HFFc6 (cell line): ENCODE measurements at places on chromosomes 2 and 18.

DNA sequence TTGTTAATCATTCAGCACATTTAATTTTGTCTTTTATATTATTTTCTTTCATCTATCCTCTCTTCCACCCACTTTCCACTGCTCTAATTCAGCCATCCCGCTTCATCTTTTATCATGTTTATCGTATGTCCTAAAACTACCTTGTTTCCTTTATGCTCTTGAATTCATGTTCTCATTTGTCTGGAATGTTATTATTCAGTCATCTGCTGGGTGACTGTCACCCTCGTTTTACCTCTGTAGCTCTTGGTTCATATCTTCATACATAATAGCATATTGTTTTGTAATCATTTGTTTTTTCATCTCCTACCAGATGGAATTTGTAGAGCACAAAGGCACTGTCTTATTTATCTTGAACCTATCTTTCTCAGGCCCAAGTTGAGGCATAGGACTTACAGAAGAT lies 37.0 kb downstream of the SMCHD1 start:
- DNase-seq: no peak

DNA sequence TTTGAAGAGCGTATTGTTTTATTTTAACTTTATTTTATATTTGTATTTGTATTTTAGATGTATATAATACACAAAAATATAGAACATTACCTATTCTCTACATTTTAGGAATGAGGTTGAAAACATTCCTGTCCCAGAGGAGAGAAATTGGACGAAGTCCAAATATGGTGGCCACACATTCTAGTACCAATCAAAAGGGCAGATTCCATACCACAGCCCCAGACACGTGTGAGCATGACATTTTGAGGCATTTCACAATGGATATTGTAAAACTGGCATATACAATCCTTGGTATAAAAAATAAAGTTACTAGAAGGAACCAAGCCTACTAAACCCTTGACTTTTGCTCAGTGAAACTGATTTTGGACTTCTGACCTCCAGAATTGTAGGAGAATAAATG lies 50.6 kb downstream of the C2orf76 start:
- no peak for DNase-seq

DNA sequence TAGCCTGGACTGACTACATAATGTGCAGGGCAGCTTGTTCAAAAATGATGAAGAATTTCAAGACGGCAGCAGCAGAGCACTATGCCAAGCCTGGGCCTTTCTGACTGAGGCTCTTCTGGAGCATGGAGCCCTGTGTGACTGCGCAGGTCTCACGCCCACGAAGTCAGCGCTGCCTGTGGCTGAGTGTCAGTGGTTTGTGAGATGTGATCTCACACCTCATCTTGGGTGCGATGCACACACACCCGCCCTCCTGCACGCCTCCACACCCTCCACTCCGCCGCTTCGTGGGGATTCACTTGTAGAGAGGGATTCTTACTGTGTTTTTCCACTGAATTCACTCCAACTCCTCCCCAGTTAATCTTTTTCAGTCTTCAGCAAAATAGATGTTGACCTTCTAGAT lies 103.9 kb downstream of the VIT start:
- no peak for DNase-seq

GRCh38 chr2:237202288-237203030 lies 116.8 kb downstream of the COPS8 start:
- DNase-seq: no peak

DNA sequence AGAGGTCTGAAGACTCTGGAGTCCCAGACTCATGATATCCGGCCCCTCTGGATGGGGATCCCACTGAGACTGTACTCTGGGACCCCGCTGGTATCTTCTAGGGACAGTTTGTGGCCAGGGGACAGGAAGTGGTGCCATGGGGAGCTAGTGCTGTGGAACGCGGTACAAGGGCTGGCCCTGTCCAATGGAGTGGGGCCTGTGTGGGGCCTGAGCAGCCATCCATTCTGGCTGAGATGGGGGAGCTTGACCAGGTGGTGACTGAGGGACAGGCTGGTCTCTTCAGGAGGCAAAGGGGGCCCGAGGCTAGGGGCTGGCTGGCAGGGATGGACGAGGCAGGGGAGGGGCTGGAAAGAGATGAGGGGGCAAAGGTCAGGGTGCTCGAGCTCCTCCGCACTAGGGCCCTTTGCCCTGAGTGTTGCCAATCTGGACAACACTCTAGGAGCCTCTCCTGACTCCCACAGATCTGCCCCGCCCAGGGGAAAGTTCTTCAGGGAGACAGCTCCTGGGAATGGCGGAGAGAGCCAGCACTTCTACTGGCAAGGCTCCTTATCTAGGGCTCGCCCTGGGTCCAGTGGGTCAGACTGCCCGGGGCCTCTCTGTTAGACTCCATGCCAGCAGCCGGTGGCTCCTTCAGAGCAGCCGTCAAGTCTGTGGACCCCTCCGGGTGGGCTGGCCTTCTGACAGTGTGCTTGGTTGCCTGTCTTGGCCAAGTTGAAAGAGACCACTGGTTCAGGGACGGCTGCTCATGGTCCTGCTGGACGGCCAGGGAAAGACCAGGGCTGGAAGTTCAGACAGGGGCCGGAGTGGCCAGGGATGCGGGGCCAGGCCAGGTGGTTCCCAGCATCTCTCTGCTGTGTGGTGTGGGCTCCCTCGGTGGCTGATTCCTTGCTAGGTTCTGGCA lies 12.3 kb downstream of the MALL start:
- no peak for DNase-seq

GRCh38 chr18:32152705-32153448 lies 37.0 kb upstream of the MEP1B start:
- no peak for DNase-seq

- DNase-seq: no peak
Measured at GRCh38 chr2:72623481-72623880, 202.4 kb downstream of the EXOC6B start.

GRCh38 chr2:175624211-175624761 lies 377.8 kb downstream of the LNPK start:
- no peak for DNase-seq
